ENCODE measurements at places on chromosomes 11 and 22.

GRCh38 chr11:1855886-1856265, 3.0 kb downstream of the LSP1 start:
- no peak for ATAC-seq

DNA sequence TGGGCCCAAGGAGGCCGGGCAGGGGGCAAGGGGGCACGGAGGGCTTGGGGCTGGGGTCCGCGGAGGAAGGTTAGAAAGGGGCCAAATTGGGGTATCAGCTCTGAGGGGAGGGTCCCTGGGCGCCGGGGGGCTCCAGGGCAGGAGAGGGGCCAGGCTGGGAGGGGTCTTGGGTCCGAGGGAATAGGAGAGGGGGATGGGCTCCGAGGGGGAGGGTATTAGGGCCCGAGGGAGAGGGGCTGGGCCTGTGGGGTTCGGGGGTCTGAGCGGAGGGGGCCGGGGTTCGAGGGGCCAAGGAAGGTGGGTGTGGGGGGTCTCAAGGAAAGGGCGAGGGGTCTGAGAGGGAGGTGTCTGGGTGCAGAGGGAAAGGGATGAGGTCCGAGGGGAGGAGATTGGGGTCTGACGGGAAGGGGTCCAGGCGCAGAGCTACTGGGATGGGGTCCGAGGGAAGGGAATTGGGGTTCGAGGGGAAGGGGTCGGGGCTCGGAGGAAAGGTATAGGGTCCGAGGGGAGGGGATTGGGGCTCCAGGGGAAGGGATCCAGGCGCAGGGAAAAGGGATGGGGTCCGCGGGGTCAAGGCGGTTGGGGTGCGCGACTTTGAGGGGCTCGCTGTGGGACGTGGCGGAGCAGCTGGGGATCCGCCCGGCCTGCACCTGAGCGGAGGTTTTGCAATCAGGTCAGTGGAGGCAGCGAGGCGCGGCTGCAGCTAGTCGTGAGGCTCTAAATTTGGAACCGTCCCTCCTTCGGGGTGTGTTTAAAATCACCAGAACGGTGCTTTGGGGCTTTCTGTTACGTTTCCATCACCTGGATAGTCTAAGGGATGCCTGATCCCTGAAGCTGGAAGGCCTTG, 728 bp downstream of the CTTN start:
- ATAC-seq, result peak; percentile 11

- ATAC-seq, result no peak
These were observed 143.8 kb downstream of the ST3GAL4 start for GRCh38 chr11:126499131-126499752.

- no peak for ATAC-seq
These were observed 1.3 kb upstream of the ARAP1 start for GRCh38 chr11:72753341-72754148.

DNA sequence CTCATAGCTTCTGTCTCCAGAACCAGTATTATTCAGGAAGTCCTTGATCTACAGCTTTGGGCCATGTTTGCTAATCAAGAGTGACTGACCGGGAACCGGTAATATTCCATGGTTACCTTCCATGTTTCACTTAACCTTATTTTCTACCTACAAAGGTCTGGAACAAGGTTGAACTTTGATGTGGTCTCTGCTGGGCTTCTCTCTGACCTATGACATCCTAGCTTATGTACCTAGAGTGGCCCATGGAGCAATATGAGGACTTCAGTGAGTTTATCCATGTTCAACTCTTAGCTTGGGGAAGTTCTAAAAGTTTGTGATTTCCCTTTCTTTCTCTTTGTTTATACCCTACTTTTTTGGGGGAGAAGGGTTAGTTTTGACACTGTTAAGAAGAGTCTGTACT, 33.2 kb downstream of the CCDC90B start:
- ATAC-seq, result no peak

- ATAC-seq, result no peak
These were observed 35.7 kb downstream of the SIK3 start for GRCh38 chr11:117062498-117062897.

DNA sequence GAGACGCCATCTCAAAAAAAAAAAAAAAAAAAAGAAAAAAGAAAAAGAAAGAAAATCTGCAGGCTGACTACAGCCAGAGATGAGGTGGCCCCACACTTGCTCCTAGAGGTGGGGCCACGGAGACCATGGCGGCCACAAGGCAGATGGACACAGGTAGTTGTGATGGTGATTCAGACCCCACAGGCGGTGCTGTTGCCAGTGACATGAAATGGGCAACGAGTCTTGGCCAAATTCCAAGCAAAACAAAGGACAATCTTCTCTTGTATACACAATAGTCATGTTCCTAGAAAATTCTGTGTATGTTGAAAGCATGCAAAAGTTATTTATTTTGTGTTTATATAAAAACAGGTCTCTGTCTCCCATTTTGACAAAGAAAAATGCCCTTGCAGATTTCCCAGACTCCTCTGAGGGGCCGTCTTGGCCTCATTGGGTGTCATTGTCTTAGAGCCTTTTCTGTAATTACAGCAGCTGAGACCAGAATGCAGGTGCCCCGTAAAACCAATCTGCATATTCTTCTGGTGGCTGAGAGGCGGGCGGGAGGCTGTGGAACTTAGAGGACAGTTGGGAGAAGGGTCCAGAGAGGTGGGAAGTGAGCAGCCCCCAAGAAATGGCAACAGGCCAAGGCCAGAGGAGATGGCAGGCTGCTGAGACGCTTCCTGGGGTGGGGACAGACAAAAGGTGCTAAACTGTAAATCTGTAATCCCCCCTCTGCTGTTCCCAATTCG, 22.5 kb upstream of the DAGLA start:
- ATAC-seq, result no peak

DNA sequence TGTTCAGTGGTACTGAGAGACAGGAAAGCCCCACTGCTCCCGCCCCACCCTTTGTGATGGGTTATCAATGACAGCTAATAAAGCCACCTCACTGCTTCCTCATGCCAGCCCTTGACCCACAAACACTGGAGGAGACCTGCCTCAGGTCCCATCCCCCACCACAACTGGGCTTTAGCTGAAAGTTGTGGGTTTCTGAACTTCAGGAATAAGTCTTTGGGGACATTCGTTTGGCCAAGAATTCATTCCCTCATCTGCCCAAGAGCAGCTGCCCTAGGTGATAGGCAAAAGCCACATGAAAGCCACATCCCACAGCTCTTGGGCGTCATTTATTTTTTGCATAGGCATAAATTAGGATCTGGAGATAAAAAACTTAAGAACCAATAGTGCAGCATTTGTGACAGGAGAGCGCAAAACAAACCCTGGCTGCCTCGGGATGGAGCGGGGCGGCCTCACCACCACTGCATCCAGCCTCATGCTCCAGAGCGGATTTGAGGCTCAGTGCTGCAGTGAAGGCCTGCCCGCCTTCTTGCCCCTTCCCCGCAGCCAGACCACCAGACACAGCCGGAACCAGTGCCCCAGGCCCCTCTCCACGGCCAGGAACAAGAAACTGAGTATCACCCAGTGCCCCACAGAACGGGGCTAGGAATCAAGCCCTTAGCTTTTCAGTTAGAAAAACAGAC, 21.2 kb downstream of the SUN2 start:
- ATAC-seq, result no peak

- no peak for ATAC-seq
These were observed 34.9 kb downstream of the ST3GAL4 start for GRCh38 chr11:126390272-126390867.

GRCh38 chr11:118291477-118292135, 12.9 kb upstream of the CD3E start:
- no peak for ATAC-seq

DNA sequence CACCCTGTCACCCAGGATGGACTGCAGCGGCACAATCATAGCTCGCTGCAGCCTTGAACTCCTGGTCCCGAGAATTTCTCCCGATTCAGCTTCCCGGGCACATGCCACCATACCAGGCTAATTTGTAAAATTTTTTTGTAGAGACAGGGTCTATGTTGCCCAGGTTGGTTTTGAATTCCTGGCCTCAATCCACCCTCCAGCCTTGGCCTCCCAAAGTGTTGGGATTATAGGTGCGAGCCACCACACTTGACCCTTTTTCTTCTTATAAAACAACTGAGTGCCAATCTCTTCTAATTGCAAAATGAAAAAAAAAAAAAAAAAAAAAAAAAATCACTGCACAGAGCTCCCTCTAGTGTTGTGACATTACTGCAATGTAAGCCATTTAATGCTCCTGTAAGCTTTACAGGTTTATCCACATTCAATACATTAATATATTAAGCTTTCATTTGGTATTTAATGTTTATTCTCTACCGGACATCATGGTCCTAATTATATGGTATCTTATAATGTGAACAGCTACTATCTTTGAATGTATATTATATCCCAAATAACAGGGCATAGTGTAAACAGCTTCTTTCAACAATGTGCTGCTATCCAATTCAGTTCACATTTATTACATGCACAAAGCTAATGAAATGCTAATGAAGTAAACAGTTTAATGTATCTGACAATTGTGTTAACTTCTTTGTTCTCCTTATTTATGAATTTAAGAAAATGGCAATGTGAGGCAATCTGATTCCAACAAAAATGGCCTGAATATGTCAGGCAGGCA, 44.6 kb downstream of the COPB1 start:
- no peak for ATAC-seq

DNA sequence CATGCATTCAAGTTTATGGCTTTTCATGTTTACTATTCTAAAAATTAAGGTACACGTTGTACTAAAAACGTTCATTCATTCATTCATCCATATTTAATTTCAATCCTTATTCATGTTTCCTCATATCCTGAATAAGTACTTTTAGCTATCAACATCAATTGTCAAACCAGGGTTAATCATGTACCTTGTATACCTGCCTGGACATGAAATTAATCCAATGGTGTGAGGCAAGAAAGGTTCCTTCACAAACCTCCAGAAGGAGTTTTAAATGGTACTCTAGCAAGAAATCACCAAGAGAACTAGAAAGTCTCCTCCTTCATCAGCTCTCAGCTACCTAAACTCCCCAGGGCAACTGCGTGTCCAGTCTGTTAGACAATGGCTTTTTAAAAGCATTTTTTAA, 33.4 kb downstream of the TMEM123 start:
- ATAC-seq, result no peak

DNA sequence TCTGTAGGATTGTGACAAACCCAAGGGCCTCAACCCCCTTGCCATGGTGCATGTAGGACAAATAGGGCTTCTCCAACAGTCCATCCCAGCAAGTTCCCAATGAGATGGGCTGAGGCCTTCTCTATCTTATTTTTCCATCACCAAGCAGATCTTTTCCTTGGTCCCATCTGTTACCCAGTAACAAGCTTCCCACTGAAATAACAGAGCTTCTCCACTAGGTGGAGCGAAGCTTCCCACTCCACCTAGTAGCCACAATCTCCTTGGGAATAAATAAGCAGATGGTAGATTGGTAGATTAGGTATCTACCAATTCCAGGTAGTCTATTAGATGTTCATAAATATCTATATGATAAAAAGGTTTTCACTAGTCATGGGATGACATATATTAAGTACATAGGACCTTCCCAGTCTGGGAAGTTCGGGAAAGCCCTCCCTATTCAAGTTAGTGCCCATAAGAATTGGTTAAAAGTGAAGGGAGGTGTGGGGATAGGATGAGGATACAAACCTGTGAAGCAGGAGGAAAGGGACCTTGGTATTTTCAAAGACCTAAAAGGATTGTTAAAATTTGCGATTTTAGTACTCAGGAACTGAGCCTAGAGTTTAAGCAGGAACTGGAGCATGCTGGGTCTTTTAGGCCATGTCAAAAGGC, 5.9 kb upstream of the OR52L1 start:
- no peak for ATAC-seq

GRCh38 chr11:57680552-57680874, 12.6 kb downstream of the ZDHHC5 start:
- ATAC-seq, result no peak

DNA sequence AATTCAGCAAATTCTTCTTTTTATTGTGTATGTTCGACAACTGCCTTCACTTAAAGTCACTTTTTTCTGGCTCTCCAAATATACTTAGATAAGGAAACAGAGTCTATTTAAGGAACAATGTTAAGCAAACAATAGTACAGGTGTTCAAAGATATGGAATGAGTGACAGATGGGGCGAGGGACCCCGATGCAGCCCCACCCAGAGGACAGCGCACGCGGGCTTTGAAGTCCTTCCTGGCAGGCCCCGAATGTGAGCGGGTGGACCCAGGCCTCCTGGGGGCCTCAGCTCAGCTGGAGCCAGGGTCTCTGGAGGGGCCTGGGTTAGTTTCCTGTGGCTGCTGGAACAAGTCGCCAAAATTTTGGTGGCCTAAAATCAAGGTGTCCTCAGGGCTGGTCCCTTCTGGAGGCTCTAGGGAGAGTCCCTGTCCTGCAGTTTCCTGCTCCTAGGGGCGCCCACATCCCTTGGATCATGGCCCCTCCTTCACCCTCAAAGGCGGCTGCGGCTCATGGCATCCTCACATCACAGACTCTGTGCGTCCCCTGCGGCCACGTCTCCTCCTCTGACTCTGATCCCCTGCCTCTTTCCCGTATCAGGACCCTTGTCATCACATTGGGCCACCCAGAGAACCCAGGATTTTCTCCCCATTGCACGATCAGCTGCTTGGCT, 40.6 kb upstream of the KCNQ1OT1 start:
- ATAC-seq, result no peak

- no peak for ATAC-seq
These were observed 19.3 kb downstream of the GTPBP1 start for GRCh38 chr22:38724926-38725571.

DNA sequence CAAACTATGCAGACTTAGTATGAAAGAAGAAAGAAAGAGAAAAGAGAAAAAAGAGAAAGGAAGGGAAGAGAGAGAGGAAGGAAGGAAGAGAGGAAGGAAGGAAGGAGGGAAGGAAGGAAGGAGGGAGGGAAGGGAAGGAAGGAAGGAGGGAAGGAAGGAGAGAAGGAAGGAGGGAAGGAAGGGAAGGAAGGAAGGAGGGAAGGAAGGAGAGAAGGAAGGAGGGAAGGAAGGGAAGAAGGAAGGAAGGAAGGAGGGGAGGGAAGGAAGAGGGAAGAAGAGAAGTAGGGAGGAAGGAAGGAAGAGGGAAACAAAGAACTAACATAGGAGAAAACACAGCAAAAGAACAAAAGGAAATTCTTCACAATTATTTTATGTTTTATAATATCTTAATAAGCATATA, 502.1 kb downstream of the SOX6 start:
- ATAC-seq, result no peak

DNA sequence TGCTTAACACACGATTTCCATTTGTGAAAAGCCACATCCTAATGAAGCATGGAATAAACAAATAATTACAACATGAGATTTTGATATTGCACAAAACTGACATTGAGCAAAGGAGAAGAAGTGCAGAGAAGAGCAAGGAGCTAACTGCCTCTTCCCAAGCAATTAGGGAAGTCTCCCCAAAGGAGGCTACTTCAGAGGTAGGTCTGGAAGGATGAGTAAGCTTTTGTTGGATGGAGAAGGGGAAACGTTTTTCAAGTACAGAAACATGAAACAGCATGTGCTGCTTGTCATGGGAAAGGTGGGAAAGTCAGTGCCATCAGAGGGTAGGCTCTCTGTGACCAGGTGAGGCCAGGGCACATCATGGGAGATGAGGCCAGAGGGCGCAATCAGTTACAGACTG, 132.2 kb upstream of the SESN3 start:
- no peak for ATAC-seq
